Effector memory CD8-positive, alpha-beta T cell (primary cell): ENCODE measurements at places on chromosomes 16 and 17.
A peak's percentile ranks its signal among the peaks of the same experiment; 100 is the strongest.

DNA sequence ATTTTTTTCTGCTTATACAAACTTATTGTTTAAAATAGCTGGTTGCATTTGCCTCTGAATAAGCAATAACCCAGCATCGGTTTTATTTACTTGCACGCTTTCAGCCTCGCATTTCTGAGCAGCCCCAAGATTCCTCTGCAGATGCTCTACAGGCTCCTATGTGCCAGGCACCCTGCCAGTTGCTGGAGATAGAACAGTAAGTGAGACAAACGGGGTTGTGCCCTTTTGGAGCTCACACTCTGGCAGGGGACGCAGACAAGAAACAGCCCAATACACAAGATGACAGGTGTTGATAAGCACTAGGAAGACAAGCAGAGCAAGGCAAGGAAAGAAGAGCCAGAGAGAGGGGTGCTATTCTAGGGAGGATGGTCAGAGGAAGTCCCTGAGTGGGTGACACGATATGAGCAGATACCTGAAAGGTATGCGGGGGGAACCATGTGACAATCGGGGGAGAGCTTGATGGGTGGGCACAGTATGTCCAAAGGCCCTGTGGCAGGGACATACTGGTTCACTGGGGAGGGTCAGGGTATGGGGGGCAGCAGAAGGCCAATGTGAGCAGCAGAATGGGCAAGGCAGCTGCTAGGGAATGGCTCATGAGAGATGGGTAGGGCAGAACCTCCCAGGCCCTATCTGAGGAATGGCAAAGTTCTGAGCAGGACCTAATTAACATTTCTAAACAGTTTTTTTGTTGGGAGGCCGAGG, 18.7 kb upstream of the ADORA2B start:
- no peak for DNase-seq

DNA sequence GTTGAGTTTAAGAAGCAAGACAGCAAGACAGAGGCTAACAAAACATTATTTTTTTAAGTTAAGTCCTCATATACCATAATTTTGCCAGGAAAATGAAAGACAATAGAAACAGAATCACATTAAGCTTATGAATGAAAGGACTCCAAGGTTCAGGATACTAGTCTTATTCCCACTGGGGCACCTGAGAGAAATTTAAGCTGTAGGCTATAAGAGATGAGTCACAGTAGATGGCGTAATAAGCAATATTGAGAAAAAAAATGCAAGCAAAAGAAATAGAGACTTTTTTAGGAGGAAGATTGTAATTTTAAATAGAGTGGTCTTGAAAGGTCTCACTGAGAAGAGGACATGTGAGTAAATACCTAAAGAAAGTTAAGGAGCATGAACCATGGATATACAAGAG, 57.1 kb upstream of the KIF2B start:
- no peak for DNase-seq

GRCh38 chr16:81810894-81811538, 31.9 kb downstream of the PLCG2 start:
- DNase-seq = no peak

GRCh38 chr16:9072806-9073341, 18.6 kb upstream of the HAPSTR1 start:
- DNase-seq = no peak

DNA sequence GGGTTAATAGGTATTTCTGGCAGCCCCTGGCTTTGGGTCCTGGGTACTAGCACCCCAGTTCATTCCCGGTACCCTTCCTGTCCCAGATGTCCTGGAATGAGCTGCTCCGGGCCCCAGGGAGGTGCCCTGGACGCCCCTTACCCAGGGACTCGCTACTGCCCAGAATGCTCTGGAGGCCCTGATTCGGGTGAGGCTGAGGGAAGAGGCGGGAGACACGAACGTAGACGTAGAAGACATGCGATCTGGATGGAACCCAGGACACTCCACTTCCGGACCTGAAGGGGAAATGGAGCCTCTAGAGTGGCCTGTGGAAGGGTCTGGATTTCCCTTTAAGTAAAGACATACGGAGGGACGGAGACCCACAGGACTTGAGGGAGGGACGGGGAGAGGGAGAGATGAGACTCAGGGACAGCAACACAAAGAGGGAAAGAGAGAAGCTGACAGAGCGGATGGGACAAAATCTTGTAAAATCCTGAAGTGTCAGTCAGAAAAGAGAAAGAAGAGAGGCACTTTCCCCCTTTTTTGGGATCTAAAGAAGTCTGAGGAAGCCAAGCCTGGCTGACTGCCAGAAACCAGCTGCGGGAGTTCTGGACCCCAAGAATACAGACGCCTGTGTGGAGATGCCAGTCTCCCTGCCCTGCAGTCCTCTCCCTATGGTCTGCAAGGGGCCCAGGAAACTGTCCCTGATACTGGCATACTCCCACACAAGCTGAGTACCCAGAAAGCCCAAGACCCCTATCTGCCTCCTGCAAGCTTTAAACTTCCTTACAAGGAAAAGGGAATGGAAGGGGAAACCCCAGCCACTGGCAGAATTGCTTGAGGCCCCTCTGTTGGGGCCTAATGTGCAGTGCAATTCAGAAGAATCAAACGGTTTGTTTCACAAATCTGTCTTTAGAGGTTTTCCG, 1.0 kb upstream of the HOXB13 start:
- DNase-seq = no peak

- DNase-seq = no peak
Measured at GRCh38 chr17:81336296-81336929, 41.3 kb upstream of the SLC38A10 start.

DNA sequence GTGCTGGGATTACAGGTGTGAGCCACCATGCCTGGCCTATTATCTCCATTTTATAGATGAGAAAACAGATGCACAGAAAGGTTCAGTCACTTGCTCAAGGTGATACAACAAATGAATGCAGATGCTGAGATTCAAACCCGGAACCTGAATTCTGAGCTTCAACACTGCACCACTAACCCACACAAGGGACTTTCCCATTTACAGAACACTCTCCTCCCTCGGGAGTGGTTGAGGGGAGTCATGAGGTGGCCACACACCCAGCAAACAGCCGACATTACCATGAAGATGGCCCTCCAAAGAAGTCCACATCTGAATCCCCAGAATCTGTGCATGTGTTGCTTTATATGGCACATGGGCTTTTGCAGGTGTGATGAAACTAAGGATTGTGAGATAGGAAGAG, 9.1 kb downstream of the BCL7C start:
- no peak for DNase-seq

- no peak for DNase-seq
Measured at GRCh38 chr16:2286550-2286949, 18.6 kb upstream of the RNPS1 start.

- no peak for DNase-seq
Measured at GRCh38 chr17:39921323-39921722, 2.9 kb upstream of the GSDMB start.

GRCh38 chr16:3058139-3059030, 7.1 kb upstream of the IL32 start:
- peak; percentile 30 for DNase-seq

- DNase-seq = no peak
Measured at GRCh38 chr16:67019171-67019570, 9.8 kb upstream of the CBFB start.
